ENCODE measurements at places on chromosomes 5 and 9.

- DNase-seq = no peak
Observed at GRCh38 chr5:79229357-79230174, 6.4 kb upstream of the JMY start.

- DNase-seq = peak; percentile 39
Observed at GRCh38 chr9:111399772-111400563, 69.9 kb upstream of the OR2K2 start.

DNA sequence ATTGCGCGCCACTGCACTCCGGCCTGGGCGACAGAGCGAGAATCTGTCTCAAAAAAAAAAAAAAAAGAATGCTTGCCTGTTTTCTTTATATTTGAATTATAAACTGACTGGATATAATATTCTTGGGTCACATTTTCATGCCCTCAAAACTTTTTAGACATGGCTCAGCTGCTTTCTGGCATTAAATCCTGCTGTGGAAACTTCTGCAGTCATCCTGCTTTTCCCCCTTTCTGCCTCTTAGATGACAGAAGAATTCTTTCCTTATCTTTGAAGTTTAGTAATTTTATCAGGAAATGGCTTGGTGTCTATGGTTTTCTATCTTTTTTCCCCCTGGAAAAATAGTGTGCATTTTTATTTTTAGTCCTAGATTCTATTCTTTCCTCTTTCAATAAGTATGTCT, 234.5 kb downstream of the AOPEP start:
- no peak for DNase-seq

GRCh38 chr5:3099526-3099925, 348.0 kb upstream of the IRX2 start:
- DNase-seq = no peak

DNA sequence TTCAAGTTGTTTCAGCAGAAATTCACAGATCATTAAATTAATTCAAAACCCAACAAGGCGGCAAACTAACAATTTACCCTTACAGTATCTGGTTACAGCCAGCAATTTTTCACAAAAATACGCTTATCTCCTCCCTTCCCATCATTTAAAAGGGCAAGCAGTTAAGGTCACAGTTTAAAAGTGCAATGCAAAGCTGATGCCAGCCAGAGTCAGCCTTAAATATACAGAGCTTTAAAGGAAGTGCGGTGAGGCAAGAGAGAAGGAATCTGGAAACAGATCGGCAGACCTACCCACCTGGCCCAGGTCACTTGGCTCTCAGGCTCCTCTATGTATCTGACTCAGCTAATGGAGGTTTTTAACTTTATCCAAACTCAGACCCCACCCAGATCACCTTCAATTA, 31.0 kb downstream of the EPB41L4A start:
- no peak for DNase-seq

DNA sequence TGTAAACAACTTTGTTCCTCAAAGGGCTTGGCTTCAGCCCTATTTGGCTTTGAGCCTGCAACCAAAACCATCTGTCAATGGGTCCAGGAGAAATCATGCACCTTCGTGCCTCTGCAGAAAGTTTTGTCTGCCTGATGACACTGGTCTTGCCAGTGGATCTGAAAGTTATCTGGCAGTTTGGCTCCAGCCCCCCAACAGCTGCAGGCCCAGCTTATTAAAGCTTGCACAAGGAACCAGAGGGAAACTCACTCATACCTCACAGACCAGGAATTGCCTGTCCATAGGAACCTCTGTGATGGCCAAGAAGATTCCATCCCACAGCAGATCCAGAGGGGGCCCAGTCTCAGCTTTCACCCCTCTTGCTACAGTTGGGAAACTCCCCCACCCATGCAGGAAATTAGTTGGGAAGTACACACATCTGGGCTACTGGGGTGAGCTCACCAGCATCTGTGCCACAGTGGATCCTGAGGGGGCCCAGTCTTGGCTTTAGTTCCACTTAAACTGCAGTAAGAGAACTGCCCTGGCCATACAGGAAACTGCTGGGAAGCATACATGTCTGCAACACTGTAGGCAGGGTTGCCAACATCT, 265.5 kb downstream of the GRIA1 start:
- no peak for DNase-seq

GRCh38 chr5:73444499-73445438, 3.8 kb downstream of the FOXD1 start:
- DNase-seq = no peak

DNA sequence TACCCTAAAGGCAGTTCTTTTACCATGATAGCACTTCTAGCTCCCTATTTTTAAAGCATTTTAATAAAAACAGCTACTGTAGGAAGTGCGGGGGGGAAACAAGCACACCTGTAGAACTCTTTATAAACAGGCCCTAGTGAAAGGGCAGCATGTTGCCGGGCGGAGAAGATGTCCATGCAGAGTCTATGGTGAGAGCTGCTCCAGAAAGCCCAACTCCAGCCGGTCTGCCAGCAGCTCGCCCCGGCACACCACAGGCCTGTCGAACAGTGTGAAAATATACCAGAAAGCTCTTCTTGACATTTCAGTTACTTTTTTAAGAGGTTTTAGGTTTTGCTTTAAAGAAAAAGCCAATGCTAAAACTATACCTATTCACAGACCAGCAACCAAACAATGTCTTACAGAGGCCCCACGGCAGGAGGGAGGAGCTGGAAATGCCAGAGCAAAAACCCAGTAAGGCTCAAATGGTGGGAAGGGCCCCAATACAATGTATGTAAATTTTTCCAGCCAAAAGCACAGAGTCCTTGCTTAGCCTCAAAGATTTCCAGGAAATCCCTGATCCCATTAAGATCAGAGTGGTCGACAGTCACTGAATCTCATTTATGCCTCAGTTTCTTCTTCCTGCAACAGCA, 121.2 kb downstream of the SAXO1 start:
- no peak for DNase-seq

DNA sequence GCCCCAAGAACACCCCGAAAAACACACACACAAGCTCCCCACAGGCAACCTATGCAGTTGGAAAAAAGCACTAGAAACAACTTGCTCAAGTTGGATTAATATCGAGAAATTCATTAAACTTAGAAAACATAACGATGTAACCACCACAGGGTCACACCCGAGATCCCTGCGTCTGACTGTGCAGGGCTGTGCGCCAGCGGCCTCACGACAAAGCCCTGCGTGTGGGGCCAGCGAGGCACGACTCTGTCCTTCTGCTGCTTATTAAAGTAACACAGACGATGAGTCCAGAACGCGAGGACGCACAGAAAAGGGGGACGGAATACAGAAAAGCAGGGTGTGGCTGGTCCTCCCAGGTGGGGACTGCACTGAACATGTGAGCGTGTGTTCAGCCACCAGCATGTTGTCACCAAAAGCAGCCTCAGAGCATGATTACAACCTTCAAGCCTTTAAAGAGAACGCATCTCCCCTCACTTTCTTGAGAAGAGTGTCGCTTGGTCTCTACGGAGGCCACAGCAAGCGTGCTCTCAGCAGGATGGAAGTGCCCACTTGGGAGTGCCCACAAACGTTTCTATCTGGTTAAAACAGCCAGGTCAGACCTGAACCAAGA, 14.4 kb downstream of the SLC12A7 start:
- no peak for DNase-seq

- DNase-seq = no peak
Observed at GRCh38 chr9:111668026-111668573, 6.7 kb downstream of the GNG10 start.

DNA sequence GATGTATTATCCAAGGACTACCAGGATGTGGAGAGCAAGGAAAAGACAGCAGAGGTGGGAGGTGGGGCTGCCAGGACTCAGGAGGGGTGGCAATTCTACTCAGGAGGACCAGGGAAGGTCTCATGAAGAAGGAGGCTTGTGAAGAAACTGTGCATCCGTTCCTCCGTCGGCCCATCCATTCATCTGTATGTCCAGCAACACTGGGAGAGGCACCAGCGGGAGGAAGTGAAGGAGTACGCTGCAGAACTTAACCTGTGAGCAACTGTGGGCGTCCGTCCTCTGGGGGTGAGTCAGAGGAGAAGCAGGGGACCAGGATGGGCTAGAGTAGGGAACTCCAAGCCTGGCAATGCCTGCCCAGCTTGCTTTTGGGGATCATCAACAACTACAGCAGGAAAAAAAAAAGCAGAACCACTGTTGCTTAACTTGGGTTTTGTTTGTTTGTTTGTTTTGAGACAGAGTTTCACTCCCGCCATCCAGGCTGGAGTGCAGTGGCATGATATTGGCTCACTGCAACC, 47.3 kb upstream of the NEURL1B start:
- DNase-seq = no peak

GRCh38 chr5:14574096-14574495, 7.5 kb upstream of the OTULINL start:
- DNase-seq = no peak

DNA sequence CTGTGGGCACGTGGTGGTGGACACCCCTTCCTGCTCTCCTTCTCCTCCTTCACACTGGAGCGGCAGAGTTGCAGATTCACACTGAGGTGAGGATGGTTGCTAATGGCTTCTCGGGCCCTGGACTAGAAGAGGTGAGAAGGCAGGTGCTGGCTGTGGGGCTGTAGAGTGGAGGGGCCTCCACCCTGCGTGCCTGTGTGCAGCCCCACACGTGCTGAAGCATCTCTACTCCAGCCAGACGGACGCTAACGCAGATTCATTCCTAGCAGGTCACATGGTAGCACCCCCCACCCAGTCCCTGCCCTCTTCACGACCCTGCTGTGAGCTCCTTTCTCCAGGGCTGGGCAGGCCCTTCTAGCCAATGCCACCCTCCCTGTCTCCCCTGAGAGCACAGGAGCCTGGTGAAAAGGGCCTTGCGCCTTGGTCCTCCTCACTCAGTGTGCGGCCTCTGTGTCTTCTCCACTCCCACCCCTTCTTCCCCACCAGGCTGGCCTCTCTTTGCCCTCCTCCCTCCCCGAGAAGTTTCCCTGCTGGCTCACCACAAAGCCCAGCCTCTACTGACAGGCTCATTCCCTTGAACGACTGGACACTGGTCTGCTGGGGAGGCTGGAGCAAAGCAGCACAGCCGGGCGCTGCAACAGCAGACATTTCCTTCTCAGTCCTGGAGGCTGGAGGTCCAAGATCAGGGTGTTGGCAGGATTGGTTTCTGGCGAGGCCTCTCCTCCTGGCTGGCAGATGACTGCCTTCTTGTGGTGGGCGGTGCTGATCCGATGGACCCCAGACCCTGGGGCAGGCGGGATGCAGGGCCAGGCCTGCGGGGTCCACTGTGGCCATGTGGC, 14.2 kb downstream of the CACNA1B start:
- no peak for DNase-seq

DNA sequence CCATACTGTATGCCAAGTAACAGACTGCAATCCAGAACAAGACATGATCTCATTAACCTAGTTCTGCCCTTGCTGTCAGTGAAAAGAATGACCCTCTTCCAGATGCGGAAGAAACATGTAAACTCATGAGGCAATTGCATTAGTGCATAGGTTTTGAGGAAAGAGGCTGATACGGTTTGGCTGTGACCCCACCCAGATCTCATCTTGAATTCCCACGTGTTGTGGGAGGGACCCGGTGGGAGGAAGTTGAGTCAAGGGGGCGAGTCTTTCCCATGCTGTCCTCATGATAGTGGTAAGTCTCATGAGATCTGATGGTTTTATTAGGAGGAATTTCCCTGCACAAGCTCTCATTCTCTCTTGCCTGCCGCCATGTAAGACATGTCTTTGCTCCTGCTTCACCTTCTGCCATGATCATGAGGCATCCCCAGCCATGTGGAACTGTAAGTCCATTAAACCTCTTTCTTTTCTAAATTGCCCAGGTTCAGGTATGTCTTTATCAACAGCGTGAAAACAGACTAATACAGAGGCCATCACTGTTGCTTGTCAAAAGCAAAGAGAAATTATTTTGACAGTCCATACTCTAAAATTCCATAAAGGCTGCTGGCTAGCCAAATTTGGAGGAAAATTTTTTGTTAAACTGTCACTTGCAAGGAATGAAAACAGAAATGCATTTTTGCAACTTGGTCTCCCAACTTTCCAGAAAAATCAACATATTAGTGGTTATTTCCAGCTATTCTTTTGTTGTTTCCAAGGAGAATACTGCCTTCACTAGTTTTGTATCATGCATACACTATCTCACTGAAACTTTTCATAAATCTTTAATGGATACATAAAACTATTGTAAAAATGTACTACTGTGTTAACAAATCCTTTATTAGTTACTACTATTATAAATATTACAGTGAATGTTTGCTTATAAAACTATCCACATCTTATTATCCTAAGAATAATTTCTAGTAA, 3.2 kb upstream of the ARL15 start:
- peak; percentile 63 for DNase-seq

GRCh38 chr9:125816321-125816720, 69.1 kb downstream of the PBX3 start:
- no peak for DNase-seq

DNA sequence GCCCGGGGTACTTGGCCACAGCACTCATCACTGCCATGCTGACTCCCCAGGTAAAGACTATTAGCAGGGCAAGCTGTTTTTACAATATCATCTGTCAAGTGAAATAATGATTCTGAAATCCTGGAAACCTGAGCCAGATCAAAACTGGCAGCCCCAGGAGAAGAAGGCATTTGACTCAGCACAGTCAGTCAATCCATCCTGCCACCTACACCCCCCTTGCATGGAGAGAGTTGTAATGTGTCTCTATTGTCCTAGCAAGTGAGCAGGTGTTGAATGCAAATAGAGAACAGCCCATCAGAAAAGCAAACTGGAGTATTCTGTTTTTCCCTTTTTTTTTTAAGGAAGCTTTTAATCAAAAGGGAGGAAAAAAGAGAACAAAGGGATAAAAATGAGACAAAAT, 291.2 kb downstream of the BRINP1 start:
- DNase-seq = no peak

DNA sequence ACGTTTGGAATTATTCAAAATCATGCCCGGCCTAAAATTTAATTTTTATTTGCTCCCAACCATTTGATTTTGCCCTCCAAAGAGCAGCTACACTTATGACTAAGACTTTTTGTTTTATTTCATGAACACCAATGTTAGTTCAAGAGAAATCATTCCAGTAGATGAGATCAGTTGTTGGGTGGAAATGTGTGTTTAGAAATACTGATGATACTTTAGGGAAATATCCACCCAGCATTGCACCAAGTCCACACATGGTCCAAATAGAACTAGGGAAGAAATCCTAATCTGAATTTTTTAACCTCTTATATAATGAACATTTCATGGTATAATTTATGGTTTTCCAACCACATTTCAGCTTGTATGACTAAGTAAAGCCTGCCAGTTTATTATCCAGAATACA, 28.3 kb upstream of the GOLPH3 start:
- no peak for DNase-seq

Measured in hematopoietic multipotent progenitor cell treated with erythropoietin and hydrocortisone succinate and interleukin-3 and kit ligand, for 17 days (in vitro differentiated cells).